ENCODE measurements at places on chromosomes 16 and 17.

DNA sequence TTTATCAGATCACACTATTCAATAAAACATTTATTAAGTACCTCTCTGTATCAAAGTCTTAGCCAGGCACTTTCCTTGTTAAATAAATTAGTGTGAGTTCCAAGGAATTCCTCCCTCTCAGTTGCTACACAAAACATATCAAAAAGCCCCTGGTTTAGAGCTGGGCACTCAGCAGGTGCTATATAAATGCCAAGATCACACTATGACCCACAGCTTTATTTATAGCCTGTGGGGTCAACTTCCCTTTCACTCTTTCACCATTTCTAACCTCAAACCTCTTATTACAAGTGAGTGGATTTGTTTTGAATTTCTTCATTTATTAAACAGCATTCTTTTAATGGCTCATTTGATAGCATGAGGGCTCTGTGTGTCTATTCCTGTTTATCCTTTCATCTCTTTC is 112.6 kb upstream of the MPHOSPH6 start:
- no peaks in the 10 kb centered on the region for H3K36me3 ChIP-seq
- no peak for DNase-seq
- H3K27ac ChIP-seq = no peak overlapping the region
- H3K4me3 ChIP-seq = no peak overlapping the region
- no peaks in the 10 kb centered on the region for H3K4me1 ChIP-seq

DNA sequence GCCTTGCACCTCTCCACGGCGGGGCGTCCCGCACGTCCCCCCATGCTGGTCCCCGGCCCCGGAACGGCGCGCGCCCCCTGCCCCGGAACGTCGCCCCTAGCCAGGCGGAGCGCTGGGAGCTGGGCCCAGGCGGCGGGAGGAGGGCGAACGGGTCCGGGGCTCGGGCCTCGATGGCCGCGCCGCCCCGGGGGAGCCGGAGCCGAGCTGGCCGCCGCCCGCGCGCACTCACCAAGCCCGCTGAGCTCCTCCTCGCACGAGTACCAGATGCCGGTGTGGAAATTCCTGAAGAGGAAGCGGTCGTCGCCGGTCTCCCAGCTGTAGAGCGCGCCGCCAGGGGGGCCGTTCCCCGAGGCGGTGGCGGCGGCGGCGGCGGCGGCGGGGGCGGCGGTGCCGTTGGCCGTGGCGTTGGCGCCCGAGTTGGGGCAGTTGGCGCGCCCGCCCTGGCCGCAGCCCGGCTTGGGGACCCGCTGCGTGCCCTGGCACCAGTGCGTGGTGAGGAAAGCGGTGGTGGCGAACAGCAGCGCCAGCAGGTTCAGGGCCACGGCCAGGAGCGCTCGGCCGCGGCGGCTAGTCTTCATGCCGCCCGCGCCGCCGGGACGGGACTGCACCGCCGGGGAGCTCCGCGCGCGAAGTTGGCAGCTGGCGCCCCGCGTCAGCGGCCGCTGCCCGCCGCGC is 530 bp downstream of the GSG1L start:
- peak overlapping the region; percentile 60 for H3K4me3 ChIP-seq
- H3K27ac ChIP-seq = no peak overlapping the region
- peaks cover 2% of the 10 kb centered on the region for H3K4me1 ChIP-seq

DNA sequence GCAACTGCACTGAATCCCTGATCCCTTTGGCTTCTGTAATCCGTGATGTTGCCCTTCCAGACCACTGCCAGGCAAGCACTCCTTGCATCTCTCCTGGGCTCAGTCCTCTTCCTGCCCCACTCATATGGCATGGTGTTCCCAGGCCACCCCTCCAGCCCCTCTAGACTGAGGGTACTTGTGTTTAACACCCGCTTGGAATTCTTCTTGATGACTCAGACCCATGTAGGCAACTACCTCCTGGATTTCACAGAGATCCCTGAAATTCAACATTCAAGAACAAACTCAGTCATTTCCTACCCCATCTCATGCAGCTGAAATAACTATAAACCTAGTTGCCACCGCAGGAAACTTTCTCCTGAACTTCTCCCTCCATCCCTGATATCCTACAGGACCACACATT is 541.9 kb upstream of the CDH11 start:
- H3K4me1 ChIP-seq = peaks cover 27% of the 10 kb centered on the region
- no peaks in the 10 kb centered on the region for H3K27me3 ChIP-seq
- H3K27ac ChIP-seq = no peak overlapping the region
- DNase-seq = no peak

GRCh38 chr17:59355030-59355701 is 23.7 kb downstream of the YPEL2 start:
- H3K4me1 ChIP-seq = peaks cover 26% of the 10 kb centered on the region
- no peak overlapping the region for H3K4me3 ChIP-seq
- no peaks in the 10 kb centered on the region for H3K27me3 ChIP-seq
- no peak overlapping the region for H3K27ac ChIP-seq

DNA sequence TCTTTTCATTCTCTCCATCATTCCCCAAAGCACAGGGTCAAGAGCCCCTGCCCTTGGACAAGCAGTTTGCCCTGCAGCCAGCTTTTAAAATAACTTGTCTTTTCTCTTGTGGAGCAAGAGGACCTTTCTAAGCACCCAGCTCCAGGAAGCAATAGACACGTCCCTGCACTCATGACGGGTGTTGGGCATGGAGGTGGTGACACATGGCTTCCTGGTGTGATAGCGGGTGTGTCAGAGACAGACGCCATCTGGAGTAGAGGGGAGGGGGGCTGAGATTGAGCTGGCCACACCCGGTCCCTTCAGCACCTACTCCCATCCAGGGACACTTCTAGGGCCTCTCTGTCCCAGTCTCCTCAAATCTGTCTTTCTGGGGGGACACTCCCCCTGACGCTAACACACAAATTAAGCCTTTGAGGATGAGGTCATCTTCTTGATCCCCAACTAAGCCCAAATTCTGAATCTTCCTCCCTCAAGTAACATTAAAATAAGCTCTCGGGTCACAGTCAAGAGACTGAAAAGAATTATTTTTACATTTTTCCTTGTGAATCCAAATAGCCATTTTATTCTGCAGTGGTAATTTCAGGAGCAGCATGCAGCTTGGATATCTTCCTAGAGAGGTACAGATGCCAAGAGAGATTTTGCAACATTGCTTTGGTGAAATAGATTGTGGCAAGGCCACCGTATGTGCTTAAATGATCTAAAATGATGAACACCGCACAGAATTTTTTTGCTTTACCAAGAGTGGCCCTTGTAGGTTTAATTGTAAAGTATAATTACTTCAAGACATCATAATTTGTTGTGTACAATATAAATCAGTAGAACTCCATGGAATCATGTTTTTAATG is 216.6 kb upstream of the IRX3 start:
- H3K36me3 ChIP-seq = no peaks in the 10 kb centered on the region
- no peak overlapping the region for H3K4me3 ChIP-seq
- no peak overlapping the region for H3K27ac ChIP-seq
- H3K4me1 ChIP-seq = no peaks in the 10 kb centered on the region
- no peaks in the 10 kb centered on the region for H3K27me3 ChIP-seq
- DNase-seq = no peak

GRCh38 chr17:17845046-17845775 is 8.4 kb upstream of the SREBF1 start:
- H3K36me3 ChIP-seq = peaks cover 18% of the 10 kb centered on the region
- no peak overlapping the region for H3K27ac ChIP-seq
- no peak overlapping the region for H3K4me3 ChIP-seq
- peaks cover 17% of the 10 kb centered on the region for H3K4me1 ChIP-seq

- DNase-seq = no peak
- H3K4me1 ChIP-seq = peaks cover 3% of the 10 kb centered on the region
- no peaks in the 10 kb centered on the region for H3K36me3 ChIP-seq
- no peak overlapping the region for H3K27ac ChIP-seq
These were observed 56.2 kb downstream of the HSD17B2 start for GRCh38 chr16:82091241-82091640.

GRCh38 chr16:12201866-12202265 is 225.3 kb downstream of the SNX29 start:
- DNase-seq = no peak
- no peak overlapping the region for H3K27ac ChIP-seq
- H3K36me3 ChIP-seq = no peaks in the 10 kb centered on the region
- no peak overlapping the region for H3K4me3 ChIP-seq
- no peaks in the 10 kb centered on the region for H3K27me3 ChIP-seq

DNA sequence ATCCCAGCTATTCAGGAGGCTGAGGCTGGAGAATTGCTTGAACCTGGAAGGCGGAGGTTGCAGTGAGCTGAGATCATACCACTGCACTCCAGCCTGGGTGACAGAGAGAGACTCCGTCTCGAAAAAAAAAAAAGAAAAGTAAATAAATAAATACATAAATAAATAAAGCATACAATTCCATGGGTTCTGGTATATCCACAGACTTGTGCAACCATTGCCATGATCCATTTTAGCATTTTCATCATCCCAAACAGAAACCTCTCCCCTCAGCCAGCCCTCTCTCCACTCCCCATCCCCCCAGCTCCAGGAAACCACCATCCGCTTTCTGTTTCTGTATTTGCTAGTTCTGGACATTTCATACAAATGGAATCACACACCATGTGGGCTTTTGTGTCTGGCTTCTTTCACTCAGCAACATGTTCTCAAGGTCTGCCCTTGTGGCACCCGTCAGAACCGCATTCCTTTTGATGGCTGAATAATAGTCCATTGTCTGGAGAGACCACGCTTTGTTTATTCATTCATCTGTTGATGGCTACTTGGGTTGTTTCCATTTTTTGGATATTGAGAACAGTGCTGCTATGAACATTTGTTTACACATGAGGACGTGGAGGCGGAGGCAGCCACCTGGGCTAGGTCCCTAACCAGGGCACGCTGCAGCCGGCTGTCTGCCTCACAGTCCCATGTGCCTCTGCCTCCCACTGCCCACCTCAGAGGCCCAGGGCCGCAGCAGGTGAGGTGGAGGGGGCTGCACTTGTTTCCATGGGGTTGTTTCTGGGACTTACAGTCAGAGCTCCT is 76.2 kb downstream of the NT5M start:
- peaks cover 7% of the 10 kb centered on the region for H3K4me1 ChIP-seq
- no peak overlapping the region for H3K4me3 ChIP-seq
- no peaks in the 10 kb centered on the region for H3K36me3 ChIP-seq
- H3K27ac ChIP-seq = no peak overlapping the region

DNA sequence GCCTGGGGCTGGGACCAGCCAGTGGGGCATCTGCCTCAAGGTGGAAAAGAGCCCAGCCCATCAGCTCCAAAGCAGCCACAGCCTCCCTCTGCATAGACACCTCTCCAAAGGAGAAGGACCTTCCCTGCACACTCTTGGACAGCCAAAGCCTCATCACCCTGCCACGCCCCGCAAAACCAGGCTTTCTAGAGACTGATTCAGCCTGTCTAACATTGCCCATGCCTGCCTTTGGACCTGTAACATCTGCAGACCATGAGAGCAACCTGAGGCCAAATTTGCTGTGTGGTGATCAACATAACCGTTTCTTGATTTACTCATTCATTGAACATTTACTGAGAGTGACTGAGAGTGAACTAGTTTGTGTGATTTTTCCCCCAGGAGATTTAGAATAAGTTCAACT is 219.7 kb upstream of the HSBP1 start:
- H3K4me3 ChIP-seq = no peak overlapping the region
- no peak for DNase-seq
- H3K36me3 ChIP-seq = no peaks in the 10 kb centered on the region
- no peaks in the 10 kb centered on the region for H3K27me3 ChIP-seq

- H3K27ac ChIP-seq = no peak overlapping the region
- peaks cover 4% of the 10 kb centered on the region for H3K4me1 ChIP-seq
- peaks cover 19% of the 10 kb centered on the region for H3K27me3 ChIP-seq
- no peaks in the 10 kb centered on the region for H3K36me3 ChIP-seq
These were observed 31.1 kb downstream of the SLFN11 start for GRCh38 chr17:35342276-35342675.

All from trophoblast cell (in vitro differentiated cells and primary cell).